ENCODE measurements at places on chromosomes 4 and X.

DNA sequence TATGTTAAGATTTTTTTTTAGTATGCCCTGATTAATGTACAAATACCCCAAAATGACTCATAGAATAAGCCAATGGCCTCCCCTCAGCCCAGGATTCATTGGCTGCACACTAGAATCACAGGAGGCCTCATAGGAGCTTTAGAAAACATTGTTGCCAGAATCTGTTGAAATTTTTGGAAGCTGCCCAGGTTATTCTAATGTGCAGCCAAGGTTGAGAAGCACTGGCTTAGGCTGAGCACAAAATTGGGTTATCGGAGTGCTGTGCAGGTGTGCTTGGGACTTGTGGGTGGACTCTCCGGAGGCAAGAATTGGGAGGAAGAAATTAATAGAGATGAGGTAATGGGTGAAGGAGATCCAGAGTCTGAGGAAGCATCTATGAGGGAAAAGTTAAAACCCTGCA lies 41.3 kb upstream of the VCX start:
- no peak for DNase-seq

- DNase-seq: no peak
Measured at GRCh38 chrX:31609130-31609529, 537.3 kb upstream of the FTHL17 start.

GRCh38 chr4:42672359-42673081 lies 15.6 kb upstream of the ATP8A1 start:
- DNase-seq: no peak

- no peak for DNase-seq
Measured at GRCh38 chr4:722851-723360, 17.3 kb downstream of the PCGF3 start.

DNA sequence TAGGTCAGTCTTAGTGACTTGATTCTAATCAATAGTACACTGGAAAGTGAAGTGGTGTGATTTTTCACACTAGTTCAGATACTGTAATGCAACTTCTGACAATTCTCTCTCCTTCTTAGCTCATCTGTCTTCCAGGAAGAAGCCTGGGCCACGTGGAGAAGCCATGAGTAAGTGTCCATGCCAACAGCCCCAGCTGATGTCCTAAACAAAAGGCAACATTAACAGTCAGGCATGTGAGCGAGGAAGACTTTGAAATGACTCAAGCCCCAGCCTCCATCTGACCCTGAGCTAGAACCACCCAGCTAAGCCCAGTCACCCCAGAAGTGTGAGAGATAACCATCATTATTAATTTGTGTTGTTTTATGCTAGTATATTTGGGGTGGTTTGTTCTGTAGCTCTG lies 115.7 kb upstream of the MAGEB16 start:
- DNase-seq: no peak

DNA sequence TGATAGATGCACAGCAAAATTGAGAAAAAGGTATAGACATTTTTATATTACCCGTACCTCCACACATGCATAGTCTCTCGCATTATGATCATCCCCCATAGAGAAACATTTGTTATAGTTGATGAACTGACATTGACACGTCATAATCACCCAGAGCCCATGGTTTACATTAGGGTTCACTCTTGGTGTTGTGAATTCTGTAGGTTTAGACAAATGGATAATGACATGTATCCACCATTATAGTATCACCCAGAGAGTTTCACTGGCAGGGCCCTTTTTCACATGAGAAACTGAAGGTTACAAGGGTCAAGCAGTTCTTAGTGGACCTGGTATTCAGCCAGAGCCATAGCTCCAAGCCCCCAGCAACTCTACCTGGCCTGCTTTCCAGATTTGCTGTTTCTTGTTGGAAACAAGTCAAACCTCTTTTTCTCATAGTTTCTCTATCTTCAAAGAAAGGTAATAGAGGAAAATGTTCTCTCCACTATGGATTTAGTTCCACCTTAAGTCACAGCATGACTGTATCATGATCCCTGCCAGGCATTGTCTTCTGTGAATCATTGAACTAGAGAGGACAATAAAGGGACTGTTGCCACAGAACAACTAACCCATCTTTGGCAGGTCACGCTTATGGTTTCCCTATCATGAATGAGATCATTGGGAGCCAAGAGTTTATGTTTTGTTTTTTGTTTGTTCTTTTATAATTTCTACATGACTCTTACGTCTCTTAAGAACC lies 64.0 kb downstream of the HHIP start:
- DNase-seq: no peak

GRCh38 chr4:140691369-140691768 lies 64.8 kb downstream of the TBC1D9 start:
- no peak for DNase-seq

GRCh38 chr4:16530688-16531635 lies 304.7 kb upstream of the TAPT1 start:
- DNase-seq: no peak

- DNase-seq: no peak
Measured at GRCh38 chr4:159767406-159767805, 664.5 kb downstream of the RAPGEF2 start.

DNA sequence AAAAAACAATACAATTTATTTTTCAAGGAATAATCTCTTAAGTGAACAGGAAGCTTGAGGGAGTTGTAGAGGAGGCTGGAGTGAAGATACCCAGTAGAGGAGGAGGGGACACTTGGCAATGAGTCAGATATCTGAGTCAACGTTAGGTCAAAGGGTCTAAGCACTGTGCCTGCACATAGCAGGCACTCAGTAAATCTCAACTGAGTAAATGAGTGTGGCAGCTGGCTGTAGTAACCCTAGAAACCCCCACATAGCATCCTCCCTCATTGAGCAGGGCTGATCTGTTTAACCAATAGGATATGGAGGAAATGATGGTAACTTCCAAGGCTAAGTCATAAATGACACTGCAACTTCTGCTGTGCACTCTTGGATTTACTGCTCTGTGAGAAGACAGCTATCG lies 186.0 kb upstream of the FAM241A start:
- no peak for DNase-seq

- no peak for DNase-seq
Measured at GRCh38 chrX:40434443-40434842, 146.3 kb upstream of the ATP6AP2 start.

DNA sequence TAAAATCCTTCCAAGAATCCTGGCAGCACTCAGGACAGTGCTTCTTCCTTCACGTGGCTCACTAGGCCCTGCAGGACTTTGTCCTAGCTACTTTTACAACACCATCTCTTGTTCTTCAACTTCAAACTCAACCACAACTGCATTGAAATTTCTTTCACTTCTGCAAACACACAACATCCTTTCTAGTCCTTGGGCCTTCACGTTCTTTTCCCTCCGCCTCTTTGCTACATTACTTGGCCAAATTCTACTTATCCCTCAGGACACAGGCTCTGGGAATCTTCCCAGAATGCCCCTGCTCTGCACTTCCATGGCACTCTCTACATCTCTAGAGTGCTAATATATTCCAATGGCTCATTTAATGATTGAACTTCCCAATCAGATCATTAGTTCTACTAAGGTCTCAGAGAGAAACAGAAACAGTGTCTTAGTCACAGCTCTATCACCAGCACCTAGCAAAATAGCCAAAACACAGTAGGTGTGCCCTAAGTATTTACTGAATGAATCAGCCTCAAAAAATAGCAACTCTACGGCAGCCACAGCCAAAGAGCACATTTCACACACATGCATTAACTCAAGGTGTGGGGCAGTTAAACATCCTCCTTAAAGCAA lies 73.3 kb downstream of the MANBA start:
- no peak for DNase-seq

- no peak for DNase-seq
Measured at GRCh38 chr4:189177130-189177529, 763.5 kb upstream of the FRG1 start.

GRCh38 chr4:183637461-183637860 lies 21.5 kb downstream of the RWDD4 start:
- no peak for DNase-seq

GRCh38 chr4:6941796-6942195 lies 32.2 kb downstream of the TBC1D14 start:
- no peak for DNase-seq

- DNase-seq: no peak
Measured at GRCh38 chr4:145186729-145187128, 6.3 kb upstream of the OTUD4 start.

- DNase-seq: no peak
Measured at GRCh38 chr4:145019346-145019745, 78.7 kb downstream of the ANAPC10 start.

- no peak for DNase-seq
Measured at GRCh38 chr4:75557696-75558095, 1.8 kb downstream of the ODAPH start.

- DNase-seq: no peak
Measured at GRCh38 chr4:173698557-173699262, 168.7 kb upstream of the HAND2 start.

DNA sequence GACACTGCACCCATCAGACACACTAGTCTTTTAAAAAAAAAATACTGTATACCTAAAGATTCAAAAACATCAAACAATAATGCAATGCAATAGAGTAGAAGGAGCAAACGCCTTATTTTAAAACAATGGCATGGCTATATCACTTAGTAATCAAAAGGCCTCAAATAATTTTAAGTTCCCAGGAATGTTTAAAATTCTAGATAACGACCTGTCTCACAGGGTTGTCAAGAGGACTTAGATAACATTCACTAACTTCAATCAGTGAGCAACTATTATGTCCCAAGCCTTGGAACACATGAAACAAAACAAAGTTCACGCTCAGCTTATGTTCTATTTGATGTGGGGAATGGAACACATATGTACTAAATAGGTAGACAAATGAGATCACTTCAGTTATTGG lies 106.5 kb downstream of the FRYL start:
- no peak for DNase-seq

DNA sequence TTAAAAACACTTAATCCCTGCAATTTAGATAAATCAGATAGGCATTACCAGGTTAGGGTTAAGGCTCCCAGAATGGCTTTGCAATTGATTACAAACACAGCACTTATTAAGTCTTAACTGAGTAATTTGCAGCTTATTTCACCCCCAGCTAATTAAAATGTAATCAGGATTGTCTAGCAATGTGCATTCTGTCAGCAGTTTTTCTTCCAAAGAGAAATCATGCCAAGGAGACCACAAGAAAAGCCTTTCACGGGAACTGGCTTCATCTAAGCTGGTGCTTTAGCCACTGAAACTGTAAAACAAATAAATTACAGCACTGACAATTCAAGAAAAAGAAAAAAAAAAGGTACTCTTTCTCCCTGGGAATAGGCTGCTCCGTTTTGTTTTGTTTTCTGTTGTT lies 2.1 kb downstream of the ANOS1 start:
- DNase-seq: no peak

DNA sequence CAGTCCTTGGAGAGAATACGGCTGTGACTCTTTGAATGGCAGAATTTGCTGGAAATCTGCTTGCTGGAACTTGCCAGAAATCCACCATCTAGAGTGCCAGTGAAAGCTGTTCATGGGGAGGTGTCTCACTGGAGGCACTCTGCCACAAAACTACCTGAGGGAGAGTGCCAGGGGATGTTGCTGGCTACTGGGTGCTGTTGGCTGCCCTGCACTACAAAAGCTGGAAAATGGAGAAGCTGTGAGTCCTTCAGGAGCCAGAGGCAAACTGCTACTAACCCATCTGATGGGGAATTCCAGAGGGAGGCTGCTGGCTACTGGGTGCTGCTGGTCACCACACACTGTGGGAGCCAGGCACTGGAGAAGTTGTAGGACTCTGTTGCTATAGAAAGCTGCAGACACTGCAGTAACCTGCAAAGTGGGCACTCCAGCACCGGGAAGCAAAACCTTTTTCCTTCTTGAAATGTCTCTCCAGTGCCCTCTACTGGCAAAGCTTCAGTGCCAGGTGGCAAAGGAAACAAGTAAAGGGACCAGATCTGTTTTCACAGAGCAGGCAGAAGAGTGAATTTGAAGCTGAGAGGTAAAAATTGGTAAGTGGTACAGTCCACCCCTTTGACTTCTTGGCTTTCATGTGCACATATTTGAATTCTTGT lies 47.8 kb upstream of the HSD17B10 start:
- DNase-seq: no peak
